ENCODE measurements at places on chromosomes 5 and 9. TPM values are rescaled to one million over a fixed set of nuclear protein-coding genes. Genes with fewer than 3 reads are reported as not detected.

IL9 gene
- not detected for polyA plus RNA-seq

MRPL50 gene
- 12.3 TPM for polyA plus RNA-seq

- no peak for DNase-seq
Observed at GRCh38 chr5:33035851-33036527, 324.9 kb downstream of the NPR3 start.

- no peak for DNase-seq
Observed at GRCh38 chr9:90240541-90240940, 402.1 kb downstream of the DIRAS2 start.

POU5F2 gene
- 0.06 TPM for polyA plus RNA-seq

AFF4 gene
- 44.2 TPM for polyA plus RNA-seq

- no peak for DNase-seq
Observed at GRCh38 chr5:93099902-93100347, 481.1 kb downstream of the NR2F1-AS1 start.

GRCh38 chr9:79857188-79857587 is 285.4 kb downstream of the TLE4 start:
- no peak for DNase-seq

MED27 gene
- 36.9 TPM for polyA plus RNA-seq

TIMD4 gene
- not detected for polyA plus RNA-seq

SPATA31A3 gene
- polyA plus RNA-seq: not detected

- peak; percentile 76 for DNase-seq
Observed at GRCh38 chr5:65394087-65394486, 87.6 kb downstream of the ADAMTS6 start.

DNA sequence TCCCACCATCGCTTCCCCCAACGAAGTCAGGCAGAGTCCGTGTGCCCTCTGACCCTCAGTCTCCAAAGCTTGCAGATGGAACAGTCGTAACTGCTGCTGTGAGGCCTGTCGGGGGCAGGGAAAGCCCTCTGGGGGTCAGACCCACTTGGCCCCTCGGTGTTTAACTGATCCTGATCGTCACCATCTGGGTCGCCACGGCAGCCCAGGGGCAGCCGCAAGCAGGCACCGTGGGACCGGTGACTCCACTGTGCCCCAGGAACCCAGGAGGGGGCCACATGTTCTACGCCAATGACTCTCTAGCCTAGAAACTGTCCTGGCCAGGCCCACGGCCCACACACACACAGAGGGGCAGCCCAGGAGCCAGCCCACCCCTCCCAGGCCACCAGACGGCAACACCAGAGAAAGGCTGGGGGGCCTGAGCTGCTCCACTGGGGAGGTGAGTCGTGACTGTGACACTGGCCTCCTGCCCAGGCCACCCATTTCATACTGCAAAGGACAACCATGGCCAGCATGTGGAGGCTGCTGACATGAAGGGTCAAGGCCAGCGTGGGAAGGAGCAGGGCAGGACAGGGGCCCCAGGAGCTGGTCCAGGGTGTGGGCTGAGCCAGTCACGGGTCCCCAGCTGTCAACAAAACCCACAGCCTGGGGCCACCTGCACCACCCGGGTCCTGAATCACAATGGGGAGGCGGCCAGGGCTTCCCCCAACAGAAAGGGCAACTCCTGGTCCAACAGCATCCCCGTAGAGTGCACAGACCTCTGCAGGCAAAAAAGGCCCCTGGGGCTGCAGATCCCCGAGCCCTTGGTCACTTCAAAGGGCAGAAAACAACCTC is 20.8 kb downstream of the VAV2 start:
- no peak for DNase-seq

NR6A1 gene
- 0.23 TPM for polyA plus RNA-seq

DNA sequence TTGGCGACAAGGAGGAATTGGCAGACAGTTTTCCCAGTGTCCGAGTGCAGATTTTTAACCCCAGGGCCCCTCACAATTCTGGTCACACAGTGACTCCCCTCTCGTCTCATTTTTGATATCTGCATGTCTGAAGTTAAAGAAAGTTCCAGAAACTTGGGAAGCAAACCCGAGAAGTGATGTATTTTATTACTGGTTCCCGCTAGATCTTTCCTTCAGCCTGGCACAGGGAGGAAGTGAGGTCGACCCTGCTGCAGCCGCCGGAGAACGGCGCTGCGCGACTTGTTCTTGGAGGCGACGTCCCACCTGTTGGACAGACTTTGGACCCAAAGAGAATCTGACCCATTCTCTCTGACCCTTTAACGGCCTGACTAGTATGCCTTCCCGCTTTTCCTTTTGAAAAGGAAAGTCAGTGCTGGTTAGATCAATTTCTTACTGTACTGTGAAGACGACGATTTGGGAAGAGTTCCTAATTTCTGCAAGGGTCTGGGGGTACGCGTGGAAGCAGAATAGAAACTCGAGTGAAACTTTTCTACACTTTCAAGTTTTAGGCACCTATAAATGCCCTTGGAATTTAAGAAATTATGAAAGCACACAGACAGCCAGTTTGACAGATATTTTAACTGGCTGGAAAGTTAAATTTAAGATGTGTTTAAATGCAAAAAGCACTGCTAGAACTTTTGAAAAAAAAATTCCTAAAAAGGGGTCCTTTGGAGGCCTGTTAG is 744 bp downstream of the OTULIN start:
- no peak for DNase-seq

DNA sequence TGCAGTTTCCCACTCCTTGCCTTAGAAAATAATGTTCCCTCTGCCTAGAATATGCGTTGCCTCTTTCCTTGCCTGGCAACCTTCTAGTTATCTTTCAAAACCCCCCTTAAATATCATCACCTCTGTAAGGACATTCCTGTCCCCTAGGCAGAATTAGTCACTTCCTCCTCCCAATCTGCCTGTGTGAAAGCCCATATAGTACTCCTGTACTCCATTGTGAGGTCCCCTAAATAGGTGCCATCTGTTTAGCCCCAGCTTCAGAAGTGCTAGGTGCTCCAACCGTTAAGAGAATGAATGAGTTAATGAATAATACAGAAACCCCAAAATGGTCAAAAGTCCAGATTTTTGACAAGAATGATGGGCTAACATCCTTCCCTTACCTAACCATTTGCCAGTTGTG is 181.4 kb downstream of the GDNF start:
- no peak for DNase-seq

DNA sequence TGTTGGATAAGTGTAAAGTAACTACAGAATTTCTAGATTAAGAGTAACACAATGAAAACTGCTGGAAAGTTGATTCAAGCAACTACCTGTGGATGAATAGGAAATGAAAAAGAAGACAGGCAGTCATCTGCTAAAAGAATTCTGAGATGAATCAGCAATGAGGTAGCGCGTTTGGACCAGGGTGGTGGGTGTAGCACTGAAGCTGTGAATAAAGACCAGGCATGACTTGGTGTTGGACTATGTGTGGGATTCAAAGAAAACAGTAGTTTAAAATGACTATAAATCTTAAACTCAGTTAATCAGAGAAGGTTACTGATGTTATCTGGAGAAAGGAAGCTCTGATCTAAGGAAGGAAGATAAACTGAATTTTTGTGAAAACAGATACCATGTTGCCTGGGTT is 159.8 kb downstream of the FBN2 start:
- DNase-seq: no peak

DNA sequence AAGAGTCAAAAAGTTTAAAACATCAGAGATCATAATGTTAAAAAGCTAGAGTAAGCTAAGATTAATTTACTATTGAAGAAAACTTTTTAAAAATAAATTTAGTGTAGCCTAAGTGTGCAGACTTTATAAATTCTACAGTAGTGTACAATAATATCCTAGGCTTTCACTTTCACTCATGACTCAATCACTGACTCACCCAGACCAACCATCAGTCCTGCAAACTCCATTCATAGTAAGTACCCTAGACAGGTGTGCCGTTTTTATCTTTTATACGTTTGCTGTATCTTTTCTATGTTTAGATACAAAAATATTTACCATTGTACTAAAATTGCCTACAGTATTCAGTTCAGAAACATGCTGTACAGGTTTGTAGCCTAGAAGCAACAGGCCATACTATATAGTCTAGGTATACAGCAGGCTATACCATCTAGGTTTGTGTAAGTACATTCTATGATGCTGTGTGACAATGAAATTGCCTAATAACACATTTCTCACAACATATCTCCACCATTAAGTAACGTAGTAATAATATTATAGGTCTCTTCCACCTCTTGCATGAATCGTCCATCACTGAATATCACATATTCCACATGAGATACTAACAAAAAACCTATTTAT is 59.2 kb downstream of the MEGF9 start:
- DNase-seq: no peak

TNC gene
- polyA plus RNA-seq: 648 TPM

- no peak for DNase-seq
Observed at GRCh38 chr5:86039351-86039750, 578.4 kb upstream of the COX7C start.

GRCh38 chr5:94885931-94886330 is 267.5 kb downstream of the SLF1 start:
- no peak for DNase-seq

DNA sequence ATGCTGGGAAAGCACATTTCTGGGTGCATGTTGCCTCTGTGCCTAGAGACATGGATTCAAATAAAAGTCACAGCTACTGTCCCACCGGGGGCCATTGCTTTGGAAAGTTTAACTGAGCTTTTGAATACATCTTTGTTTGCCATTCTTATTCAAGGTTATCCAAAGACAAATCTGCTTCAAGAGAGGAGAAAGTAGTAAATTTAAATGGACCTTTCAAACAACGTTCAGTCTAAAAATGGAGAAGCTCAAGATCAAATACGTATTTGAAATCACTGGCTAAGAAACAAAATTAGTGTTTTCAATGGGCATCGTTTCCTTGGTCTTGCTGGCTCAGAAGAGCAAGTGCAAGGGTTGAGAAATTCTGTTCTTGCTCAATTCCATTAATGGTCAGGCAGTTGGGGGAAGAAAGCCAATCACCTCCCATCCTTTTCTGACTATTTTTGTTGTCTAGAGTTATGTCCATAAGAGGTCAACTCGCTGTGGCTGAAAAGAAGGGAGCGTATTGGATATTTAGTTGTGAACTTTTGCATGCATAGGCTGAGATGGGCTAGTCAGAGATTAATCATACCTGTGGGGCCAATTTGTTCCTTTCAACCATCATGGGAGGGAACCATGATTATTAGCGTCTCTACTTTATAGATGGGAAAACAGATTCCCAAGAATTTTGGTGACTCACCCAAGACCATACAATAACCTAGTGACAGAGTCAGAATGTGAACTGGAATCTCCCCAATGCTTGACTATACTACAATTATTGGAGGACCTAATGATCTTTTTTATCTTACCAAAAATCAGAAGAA is 276.2 kb upstream of the TNC start:
- DNase-seq: no peak
